ENCODE measurements at places on chromosomes 12 and 14.
A peak's percentile ranks its signal among the peaks of the same experiment; 100 is the strongest.

GRCh38 chr12:1531153-1531653 is 63.2 kb downstream of the FBXL14 start:
- DNase-seq, result no peak

DNA sequence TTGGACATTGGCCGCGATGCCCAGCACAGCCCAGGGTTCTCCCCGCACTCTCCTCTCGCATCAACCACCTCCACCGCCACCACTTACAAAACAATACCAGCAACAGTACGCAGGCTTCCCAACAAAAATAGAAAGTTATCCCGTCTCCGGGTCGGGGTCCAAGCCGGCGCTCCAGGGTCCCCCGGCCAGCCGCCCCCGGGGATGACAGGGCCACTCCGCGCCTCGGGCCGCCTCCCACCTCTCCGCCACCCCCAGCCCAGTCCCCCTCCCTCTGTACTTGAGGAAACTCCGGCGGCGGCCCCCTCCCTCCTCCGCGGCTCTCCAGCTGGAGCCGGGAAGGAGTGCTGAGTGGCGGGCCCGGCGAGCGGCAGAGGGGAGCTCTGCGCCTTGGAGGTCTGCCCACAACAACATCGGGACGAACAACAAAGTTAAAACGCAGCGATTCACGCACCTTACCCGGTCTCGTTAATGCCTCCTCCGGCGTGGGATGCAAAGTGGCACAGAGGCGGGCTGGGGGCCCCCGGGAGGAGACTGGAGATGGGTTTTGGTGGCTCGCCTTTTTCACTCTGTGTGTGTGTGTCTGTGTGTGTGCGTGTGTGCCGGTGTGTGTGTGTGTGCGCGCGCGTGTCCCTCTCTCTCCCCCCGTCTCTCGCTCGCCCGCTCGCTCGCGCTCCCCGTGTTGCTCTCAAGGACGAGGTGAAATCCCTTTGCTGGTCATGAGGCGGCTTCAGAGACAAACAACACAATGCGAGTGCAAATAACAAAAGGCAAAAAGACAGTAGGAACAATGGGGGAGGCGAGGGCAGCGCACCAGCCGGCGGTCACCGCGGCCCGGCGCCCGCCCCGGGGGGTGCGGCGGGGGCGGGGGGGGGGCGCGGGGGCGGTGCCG is 386.8 kb downstream of the BCAT1 start:
- peak; percentile 61 for DNase-seq

DNA sequence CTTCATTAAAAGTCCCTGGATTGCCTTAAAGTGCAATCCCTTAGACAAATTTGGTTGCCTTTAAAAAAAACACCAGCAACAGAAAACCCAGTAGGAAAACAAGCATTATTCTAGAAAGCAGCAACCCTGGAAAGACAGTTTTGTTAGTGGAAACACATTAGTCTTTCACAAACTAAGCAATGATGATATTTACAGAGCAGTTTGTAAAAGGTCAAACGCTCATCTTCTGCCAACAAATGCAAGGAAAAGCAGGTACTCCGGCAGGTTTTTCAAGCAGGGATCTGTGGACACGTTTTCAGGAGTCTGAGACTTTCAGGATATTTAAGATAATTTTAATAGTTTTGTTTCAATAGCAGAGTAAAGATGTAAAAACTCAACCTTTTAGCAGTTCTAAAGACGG is 202.2 kb downstream of the EXOC5 start:
- no peak for DNase-seq

DNA sequence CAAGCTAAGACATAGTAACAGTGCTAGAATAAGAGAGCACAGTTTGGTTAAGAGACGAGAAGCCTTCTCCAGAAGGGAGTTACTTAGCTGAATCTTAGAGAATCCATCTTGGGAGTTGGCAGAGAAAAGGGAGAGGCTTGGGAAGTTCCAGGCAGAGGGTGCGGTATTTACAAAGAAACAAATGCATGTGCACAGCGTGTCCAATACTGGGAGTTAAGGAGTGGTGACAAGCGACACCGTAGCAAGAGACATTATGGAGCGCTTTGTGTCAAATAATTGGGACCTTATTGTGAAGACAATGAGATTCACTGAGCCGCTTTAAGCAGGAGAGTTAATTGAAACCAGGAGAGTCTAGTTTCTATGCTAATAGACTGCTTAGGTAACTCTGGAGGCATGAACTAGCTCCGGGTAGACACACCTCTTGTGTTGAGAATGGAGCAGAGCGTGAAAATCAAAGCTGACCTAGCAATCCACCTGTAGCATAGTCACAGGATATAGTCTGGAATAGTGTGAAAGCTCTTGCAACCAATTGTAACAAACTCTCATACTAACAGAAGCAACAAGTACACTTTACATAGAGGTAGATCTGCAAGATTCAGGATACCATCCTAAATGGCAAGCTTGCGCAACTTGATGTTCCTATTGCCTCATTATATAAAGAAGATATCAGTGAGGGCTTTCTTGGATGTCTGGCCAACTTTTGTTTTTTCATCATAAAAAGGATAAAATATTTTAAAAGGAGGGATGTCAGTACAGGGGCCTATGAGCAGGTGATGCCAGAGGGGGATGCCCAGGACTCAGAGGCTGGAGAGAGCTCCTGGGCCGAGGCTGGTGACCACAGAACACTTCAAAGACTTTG is 5.3 kb downstream of the ALDH1L2 start:
- DNase-seq, result no peak

- no peak for DNase-seq
Observed at GRCh38 chr12:27772328-27773049, 7.5 kb upstream of the KLHL42 start.

DNA sequence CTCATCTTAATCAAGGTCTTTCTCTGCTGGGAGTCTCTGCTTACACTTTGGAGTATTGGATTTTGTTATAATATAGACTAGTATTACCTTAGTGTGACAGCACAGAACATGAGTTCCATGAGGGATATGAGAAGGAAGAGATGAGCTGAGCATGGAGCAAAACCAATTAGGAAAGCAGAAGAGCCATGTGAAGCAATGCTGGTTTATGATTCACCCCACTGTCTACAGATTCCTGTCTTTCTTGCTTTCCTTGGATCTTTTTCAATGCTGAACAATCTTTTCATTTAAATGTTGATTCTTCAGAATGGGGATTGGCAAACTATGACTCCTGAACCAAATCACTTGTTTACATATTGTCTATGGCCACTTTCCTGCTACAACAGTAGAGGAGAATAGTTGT is 70.4 kb upstream of the KITLG start:
- DNase-seq, result no peak

GRCh38 chr12:20474443-20474842 is 106.1 kb downstream of the PDE3A start:
- no peak for DNase-seq

DNA sequence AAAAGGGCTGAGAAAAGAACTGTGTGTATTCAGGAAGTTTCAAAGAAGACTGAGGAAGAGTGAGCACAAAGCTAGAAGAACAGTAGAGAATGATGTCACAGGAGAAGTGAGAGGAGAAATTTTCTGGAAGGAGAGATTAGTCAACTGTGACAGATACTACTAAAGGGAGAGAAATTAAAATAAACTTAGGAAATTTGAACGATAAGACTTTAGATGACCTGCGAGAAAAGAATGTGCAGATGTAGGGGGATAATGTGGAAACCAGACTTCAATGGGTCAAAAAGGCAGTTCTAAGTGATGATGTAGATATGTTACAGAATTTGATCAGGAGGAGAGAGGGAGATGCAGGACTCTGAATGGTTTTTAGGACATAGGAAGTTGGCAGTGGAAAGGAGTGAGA is 287.4 kb downstream of the SYT1 start:
- DNase-seq, result no peak

GRCh38 chr14:68405961-68406360 is 386.9 kb downstream of the ZFP36L1 start:
- DNase-seq, result no peak

DNA sequence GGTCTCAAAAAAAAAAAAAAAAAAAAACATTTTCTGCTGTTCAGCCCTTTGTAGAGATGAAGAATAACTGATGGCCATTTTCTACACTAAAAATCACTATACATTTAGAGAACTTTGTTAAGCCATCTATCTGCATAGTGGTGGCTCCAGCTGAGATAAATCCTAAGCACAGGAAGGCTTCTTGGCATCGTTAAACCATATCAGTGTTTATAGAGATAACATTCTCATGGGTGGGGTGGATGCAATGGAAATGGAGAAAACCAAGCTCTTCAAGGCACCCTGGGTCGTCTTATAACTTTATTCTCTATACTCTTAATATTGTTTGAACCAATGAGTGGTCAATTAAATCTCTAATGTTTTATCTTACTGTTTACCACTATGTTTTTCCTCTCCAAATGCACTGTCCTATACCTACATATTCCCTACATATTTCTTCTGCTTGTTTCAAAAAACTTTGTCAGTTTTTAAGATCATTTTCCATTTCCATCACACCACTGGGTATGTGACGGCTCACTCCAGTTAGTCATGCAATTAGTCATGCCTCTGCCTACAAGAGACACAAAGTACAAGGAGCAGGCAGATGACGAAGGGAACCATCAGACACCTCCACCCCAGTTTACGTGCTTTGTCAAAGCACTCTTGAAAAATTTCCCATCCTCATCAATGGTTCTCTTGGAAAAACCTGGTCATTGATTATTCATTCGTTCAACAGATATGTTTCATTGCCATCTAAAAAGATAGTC is 119.3 kb upstream of the OVCH1 start:
- no peak for DNase-seq
